Hindlimb muscle (tissue), 1 donor: ENCODE measurements at places on chromosomes 2 and 18. TPM values are rescaled to one million over a fixed set of nuclear protein-coding genes. Genes with fewer than 3 reads are reported as not detected.
A peak's percentile ranks its signal among the peaks of the same experiment; 100 is the strongest.

The ASPRV1 gene
- 3.4 TPM for polyA plus RNA-seq

The NDC80 gene
- polyA plus RNA-seq = 8.9 TPM

The KCNK3 gene
- 1.5 TPM for polyA plus RNA-seq

The IL1F10 gene
- not detected for polyA plus RNA-seq

The ZNF892 gene
- polyA plus RNA-seq = 2.4 TPM

DNA sequence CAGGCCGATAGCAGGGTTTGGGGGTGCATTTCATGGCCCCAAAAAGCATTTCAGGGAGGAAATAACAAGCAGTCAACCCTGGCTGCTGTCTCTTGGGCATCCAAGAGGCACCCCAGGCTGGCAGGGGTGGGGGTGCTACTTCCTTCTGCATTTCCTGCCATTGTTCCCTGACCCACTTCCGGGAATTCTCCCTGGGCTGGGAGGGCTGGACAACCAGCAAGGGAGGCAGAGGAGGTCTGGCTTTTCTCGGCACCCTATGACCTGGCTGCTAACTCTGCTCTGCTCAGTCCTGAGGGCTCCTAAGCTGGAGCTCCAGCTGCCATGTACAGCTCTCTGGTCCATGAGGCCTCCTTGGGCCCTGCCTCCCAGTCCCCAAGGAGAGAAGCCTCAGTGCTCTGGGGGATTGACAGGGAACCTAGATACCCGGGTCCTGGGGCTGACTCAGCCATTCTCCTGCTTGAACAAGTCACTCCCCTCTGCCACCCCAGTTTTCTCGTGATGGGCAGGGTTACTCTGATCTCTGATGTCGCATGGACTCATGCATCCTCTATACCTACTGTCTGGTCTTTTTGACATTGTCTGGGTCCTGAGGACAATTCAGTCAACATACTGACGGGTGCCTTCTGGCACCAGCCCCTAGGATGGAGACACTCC, 47.2 kb downstream of the DYSF start:
- no peak for DNase-seq

GRCh38 chr2:12326449-12327190, 390.1 kb upstream of the TRIB2 start:
- no peak for DNase-seq

- DNase-seq = no peak
These were observed 385.0 kb upstream of the TRIB2 start for GRCh38 chr2:12331698-12332097.

- DNase-seq = no peak
These were observed 60.6 kb downstream of the ZNF516 start for GRCh38 chr18:76434452-76434851.

DNA sequence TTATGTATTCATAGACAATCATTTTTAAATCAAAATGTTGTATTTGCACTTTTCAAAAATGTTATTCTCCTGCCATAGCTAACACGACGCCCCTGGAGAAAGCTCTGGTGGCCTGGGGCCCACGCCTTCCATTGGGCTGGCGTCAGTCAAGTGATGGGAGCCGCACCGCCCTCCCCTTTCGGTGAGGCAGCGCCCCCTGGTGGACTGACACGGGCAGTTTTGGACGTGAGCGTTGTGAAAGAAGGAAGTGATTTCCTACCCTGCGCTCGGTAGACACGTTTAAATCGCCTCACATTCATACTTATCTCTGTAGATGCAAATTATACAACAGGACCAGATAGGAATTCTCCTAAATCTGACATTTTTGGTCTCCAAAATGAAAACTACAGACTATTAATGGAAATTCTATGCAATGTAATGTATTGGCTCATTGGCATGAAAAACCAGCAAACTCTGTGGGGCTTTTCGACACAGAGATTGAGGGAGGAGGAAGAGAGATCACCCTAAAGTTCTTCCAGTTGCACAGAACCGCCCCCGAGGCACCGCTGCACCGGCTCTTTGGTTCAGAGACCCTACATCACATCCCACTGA, 326.2 kb upstream of the SOX11 start:
- DNase-seq = peak; percentile 63

DNA sequence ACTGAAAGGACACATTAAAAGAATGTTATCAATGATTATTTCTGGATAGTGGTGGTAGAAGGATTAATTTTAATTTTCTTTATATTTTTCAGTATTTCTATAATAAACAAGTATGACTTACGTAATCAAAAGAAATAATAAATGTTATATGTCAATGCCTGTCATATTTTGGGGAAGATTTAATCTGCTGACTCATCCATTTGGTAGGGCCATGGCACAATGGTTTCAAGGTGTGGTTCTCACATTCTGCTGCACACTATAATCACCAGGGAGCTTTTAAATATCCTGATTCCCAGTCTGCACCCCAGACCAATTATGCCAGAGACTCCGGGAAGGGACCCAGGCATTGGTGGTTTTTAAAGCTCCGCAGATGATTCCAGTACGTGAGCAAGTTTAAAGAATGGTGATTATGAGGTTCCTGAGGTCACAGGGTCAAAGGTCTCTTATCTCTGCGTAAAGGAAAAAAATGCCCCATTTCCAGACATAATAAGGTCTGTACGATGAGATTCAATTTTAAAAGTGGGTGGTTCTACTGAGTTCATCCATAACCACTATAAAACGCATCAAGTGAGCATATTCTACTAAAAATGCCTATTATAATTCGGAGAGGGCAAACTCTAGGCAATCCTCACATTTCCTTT, 27.2 kb downstream of the WIPF1 start:
- DNase-seq = no peak

- no peak for DNase-seq
These were observed 228.9 kb downstream of the CELF4 start for GRCh38 chr18:37336568-37337285.

DNA sequence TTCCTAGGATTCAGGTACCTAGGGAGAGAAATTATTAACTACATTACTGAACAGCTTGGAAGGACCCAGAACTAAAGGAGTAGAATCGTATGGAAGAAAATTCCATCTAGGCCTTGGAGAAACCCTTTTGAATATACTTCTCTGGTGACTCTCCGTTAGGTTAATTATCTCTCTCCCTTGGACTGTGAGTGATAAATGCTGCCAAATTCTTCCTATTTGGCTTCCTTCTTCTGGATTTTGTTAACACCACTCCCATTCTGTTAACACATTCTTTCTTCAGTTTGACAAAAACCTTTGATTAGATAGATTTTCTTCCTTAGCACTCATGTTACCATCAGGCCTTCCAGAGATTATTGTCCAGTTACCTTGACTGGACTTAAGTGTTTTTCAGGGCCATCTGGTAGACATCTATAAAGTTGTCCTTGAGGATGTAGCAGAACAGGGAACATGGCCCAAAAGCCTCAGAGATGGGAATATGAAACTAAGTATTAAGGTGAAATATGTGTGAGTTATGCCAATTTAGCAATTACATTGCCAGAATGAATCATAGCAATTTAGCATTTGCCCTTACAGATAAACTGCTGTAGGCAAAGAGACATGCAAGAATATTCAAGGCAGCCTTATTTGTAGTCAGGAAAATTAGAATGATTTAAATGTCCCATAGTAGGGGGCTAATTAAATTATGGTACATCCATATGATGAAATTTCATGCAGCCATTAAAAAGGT, 6.7 kb downstream of the CYP27A1 start:
- no peak for DNase-seq

GRCh38 chr2:71811726-71812125, 335.9 kb downstream of the CYP26B1 start:
- DNase-seq = no peak

DNA sequence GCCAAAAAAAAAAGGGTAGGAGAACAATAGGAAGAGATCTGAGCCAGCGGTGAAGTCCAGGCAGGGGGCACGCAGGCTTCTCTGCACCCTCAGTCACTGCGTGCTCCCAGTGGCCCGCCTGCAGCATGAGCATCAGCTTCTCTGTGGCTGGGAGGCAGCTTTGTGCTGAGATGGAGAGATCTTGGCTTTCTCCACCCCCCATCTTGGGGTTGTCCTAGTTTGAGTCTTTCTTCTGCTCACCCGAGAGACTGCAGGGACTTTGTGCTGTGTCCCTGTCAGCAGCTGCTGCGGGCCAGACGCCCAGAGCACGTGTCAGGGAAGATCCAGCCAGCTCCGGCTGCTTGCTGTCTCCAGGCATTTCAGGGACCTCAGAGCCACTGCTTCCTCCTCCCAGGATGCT, 20.3 kb downstream of the TRAPPC12 start:
- peak; percentile 67 for DNase-seq

DNA sequence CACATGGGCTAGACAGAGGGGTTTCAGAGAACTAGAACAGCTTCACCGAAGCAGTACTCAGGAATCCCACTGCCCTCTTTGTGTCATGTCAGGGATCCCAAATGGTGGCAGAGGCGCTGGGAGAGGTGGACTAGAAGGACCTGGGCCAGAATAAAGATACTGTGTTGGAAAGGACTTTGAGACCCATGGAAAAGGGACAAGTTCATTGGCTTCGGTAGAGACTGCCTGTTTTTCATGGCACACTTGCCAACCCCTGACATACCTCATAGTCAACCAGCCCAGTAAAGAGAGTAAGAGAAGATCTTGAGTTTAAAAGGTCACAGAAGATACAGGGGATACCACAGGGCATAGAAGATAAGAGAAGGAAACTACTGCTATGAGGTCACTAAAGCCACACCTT, 381.0 kb downstream of the RIT2 start:
- no peak for DNase-seq

DNA sequence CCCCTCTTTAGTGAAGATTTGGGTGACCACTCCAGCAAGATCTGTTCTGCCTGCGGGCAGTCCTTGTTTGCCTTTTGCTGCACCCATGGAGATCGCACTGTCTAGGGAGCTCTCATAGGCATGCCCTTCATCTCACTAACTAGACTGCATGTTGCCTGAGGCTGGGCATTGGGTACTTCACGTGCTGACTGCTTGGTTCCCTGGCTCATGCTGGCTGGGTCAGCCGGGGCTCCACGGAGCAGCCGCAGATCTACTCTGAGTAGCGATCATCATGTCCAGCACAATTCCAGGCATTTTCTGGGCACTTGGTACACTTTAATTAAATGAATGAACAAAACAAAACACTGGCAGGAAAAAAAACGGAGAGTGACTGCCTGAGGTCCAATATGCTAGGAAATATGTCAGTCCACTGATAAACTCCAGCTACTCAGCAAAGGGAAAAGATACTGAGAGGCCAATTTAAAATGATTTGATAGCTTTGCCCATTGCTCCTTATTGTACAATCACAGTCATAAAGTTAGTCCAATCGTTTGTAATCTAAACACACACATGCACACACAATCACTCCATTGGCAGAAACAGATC, 220.3 kb downstream of the C1D start:
- no peak for DNase-seq
